ENCODE measurements at places on chromosomes 2 and 18. TPM values are rescaled to one million over a fixed set of nuclear protein-coding genes. Genes with fewer than 3 reads are reported as not detected.

TCF4 gene
- total RNA-seq = 1.2 TPM

CNDP1 gene
- total RNA-seq = not detected

MORN2 gene
- 5.0 TPM for total RNA-seq

PNO1 gene
- 25.1 TPM for total RNA-seq

CNTNAP5 gene
- not detected for total RNA-seq

CTLA4 gene
- 30.7 TPM for total RNA-seq

ACOXL gene
- 0.56 TPM for total RNA-seq
